ENCODE measurements at places on chromosomes 16 and 17.

DNA sequence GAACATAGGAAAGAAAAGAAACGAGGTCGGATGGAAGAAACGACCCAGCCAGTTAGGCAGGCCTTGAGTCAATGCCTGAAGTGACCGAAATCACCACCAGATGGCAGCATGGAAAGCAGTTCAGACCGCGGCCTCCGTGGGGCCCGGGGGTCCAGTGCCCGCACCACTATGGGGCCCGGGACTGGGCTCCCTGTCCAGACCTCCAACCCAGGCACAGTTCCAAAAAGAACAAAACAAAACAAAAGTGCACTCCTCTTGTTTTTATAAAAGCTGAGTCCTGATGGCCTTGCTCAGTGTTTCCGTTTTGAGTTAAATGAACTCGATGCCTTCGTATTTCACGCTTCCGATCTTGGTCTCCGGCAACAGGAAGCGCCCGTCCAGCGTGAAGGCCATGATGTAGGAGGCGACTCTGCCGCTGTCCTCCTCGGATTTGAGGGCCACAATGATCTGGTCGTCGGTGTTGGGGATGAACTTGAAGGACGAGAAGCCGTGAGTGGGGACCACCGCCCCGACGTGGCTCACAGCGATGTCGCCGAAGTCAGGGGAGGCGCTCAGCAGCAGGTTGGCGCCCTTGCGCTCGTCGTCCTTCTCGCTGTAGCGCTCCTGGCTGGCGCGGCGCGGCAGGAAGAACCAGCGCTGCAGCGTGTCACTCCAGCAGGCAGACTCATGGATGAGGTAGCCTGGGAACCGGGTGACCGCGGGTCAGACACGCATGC is 13.7 kb upstream of the LGALS3BP start:
- peaks cover 7% of the 10 kb centered on the region for H3K36me3 ChIP-seq
- H3K4me3 ChIP-seq, result no peak overlapping the region
- no peaks in the 10 kb centered on the region for H3K27me3 ChIP-seq
- no peak overlapping the region for H3K27ac ChIP-seq
- DNase-seq, result no peak

- no peaks in the 10 kb centered on the region for H3K27me3 ChIP-seq
- H3K36me3 ChIP-seq, result no peaks in the 10 kb centered on the region
- H3K4me1 ChIP-seq, result 0 out of 2 replicates have a peak, but pooled peaks cover 1% of the 10 kb centered on the region
- no peak overlapping the region for H3K4me3 ChIP-seq
Observed at GRCh38 chr17:61508912-61509311, 56.7 kb downstream of the TBX4 start.

GRCh38 chr16:30063893-30064728 is 1.4 kb upstream of the ALDOA start:
- DNase-seq, result no peak
- peaks cover 6% of the 10 kb centered on the region for H3K4me1 ChIP-seq
- H3K4me3 ChIP-seq, result peak overlapping the region; percentile 92
- H3K27me3 ChIP-seq, result no peaks in the 10 kb centered on the region
- no peak overlapping the region for H3K27ac ChIP-seq

DNA sequence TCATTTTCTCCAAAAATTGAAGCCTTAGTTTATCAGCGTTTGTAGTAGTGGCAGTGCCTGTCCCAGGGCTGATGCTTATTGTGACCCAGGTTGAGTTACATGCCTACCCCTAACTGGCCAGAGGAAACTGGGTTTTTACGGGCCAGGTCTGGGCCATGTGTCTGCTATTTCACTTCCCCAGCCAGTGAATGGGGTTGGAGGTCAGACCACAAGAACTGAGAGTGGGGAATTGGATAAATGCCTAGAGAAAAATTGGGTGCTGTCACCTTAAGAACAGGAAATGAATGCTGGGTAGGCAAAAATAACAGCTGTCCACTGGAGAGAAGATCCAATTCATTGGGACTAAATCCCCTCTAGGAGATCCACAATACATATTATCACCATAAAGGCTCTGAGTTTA is 5.2 kb downstream of the ADPRM start:
- no peak overlapping the region for H3K27ac ChIP-seq
- H3K36me3 ChIP-seq, result 0 out of 2 replicates have a peak, but pooled peaks cover 3% of the 10 kb centered on the region
- H3K4me3 ChIP-seq, result no peak overlapping the region
- no peaks in the 10 kb centered on the region for H3K4me1 ChIP-seq
- no peaks in the 10 kb centered on the region for H3K27me3 ChIP-seq

DNA sequence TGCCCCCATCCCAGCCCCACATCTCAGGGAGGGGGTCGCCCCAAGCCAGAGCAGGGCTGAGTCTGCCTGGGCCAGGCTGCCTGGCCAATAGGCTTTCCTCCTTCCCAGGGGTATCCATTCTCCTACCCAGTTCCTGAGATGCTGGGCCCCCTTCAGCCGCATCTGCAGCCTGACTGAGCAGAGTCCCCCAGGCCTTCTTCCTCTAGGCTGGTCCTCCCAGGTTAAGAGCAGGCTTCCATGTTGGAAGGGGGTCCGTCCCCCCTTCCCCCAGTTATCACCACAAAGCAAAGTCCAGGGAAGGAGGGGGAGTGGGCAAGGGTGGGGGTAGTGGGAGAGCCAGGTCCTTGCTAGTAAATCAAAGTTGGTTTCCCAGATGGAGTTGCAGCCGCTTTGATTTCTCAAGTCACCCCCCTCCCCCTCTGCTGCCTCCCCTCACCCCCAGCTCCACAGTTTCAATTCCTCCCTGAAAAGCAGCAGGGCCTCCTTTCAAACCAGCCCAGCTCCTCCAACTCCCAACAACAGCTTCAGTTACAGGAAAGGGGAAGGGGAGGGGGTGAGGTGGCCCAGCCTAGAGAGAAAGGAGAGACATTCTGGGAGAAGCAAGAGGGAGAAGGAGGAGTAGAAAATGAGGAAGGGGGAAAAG is 9.5 kb upstream of the FZD2 start:
- H3K4me3 ChIP-seq, result no peak overlapping the region
- H3K27ac ChIP-seq, result no peak overlapping the region
- H3K36me3 ChIP-seq, result no peaks in the 10 kb centered on the region
- peaks cover 11% of the 10 kb centered on the region for H3K4me1 ChIP-seq

DNA sequence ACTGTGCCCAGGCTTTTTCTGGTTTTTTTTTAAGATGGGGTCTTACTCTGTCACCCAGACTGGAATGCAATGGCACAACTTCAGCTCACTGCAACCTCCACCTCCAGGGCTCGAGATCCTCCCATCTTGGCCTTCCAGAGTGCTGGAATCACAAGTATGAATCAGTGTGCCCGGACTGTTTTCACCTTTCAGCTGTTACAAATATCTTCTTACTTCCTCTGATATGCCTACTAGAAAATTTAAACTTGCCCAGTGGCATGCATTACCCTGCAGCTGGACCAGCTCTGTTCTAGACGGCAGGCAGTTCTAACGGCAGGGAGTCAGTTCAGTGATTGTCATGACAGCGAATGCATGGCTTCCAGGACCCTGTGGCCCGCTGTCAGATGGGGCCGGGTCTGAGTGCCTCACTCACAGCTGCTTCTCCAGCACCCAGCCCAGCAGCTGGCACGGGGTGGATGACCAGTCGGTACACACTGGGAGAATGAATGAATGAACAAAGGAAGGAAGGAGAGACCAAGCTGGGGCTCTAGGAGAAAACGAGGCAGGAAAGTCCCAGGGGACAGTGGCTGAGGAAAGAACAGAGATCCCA is 28.0 kb upstream of the LITAF start:
- H3K36me3 ChIP-seq, result no peaks in the 10 kb centered on the region
- no peak overlapping the region for H3K27ac ChIP-seq
- no peak for DNase-seq
- no peaks in the 10 kb centered on the region for H3K27me3 ChIP-seq
- H3K4me1 ChIP-seq, result peaks cover 7% of the 10 kb centered on the region
- no peak overlapping the region for H3K4me3 ChIP-seq

DNA sequence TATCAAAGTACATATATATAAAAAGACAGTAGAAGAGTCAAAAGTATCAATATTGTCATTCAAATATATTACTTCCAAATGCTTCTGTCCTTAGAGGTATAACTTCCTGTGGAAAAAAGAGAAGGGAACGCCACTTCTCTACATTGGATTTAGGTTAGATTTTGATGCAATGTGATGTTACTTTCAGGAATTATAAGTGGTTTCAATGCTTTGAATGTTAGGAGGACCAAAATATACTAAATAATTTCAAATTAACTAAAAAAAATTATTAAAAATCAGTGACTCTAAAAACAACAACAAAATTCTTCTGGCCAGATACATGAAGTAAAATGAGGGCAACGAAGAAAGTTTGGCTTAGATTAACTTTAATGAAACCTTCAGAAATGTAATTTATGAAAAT is 88.0 kb downstream of the BRIP1 start:
- H3K27me3 ChIP-seq, result no peaks in the 10 kb centered on the region
- H3K27ac ChIP-seq, result no peak overlapping the region
- no peak for DNase-seq

DNA sequence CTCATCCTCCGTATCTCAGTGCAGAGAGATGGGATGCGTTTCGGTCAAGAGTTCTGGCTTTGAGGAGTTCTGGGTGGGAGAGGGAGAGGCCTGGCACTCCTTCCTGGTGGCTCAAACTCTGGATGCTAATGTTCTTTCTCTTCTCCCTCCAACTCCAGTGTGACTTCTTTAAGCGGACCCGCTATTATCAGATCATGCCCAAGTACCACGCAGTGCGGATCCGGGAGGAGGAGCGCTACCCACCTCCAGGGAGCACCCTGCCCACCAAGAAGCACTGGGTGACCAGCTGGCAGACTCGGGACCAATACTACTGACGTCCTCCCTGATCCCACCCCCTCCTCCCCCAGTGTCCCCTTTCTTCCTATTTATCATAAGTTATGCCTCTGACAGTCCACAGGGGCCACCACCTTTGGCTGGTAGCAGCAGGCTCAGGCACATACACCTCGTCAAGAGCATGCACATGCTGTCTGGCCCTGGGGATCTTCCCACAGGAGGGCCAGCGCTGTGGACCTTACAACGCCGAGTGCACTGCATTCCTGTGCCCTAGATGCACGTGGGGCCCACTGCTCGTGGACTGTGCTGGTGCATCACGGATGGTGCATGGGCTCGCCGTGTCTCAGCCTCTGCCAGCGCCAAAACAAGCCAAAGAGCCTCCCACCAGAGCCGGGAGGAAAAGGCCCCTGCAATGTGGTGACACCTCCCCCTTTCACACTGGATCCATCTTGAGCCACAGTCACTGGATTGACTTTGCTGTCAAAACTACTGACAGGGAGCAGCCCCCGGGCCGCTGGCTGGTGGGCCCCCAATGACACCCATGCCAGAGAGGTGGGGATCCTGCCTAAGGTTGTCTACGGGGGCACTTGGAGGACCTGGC is 6.0 kb upstream of the PDK2 start:
- H3K27me3 ChIP-seq, result no peaks in the 10 kb centered on the region
- DNase-seq, result no peak
- H3K27ac ChIP-seq, result no peak overlapping the region
- H3K4me1 ChIP-seq, result no peaks in the 10 kb centered on the region

Measured in iPS DF 6.9 (cell line).